ENCODE measurements at places on chromosomes 7 and 10.

GRCh38 chr10:97124211-97124610, 61.5 kb downstream of the SLIT1 start:
- no peak for DNase-seq

DNA sequence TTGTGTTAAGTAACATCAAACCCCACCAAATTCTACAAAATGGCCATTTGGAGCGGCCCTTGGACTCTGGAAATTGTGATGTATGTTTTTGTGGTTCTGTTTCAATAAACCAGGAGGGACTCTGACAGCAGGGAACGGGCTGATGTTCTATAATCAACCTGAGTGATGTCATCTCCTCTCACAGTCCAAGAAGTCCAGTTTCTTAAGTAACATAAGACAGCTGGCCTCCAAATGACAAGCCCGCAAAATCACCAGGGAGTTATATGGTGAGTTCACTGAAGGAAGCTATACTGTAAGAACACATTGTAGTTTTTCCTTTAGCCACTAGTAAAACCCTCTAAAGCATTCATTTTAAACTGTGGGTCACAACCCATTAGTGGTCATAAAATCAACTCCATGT, 34.0 kb downstream of the GOT1 start:
- DNase-seq = no peak

DNA sequence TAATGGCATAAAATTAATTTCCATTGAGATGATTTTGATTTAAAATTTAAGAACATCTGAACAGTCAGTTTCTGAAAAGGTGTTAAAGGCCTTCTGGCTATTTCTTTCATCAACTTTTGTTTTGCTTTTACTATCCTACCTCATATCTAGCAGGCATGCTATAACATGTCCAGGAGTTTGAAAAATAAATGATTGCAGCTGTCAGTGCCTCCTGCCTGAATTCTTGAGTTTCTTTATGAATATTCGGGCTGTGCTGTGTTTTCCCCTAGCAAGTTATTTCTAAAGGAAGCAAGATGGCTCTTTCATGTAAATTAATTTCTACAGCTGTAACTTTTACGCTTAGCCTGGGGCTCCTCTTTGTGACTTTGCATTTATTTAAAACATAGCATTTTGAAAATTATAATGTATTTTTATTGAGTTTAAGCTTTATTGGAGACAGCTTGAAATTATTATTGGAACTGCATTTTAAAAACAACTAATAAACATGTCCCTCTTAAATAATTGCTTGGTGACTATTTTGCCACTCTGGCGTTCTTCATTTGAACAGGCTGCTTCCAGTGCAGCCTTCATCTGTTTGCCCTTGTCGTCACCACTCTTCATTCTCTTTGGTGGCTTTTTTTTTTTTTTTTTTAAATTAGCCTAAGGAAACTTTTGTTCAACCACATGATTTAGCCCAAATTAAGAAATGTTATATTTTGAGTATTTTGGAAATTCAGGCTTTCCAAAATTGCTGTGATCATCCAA, 1083.4 kb upstream of the LRRN3 start:
- DNase-seq = no peak

DNA sequence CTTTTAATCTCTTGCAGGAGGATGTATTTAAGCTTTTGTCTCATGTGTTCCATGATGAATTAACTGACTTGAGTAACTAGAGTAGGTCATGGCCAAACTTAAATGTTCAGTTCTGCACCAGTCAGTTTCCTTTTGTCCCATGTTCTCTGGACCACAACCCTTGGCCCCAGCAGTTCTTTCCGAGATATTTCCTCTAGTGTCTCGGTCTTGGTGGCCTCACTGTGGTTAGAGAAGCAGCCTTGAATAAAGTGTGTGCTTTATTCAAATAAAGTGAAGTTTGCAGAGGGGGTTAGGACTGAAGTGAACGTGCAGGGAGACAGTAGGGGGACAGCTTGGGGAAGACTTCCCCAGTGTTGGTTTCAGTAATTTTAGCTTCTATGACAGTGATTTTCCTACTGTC, 9.3 kb downstream of the ZNF212 start:
- DNase-seq = no peak

DNA sequence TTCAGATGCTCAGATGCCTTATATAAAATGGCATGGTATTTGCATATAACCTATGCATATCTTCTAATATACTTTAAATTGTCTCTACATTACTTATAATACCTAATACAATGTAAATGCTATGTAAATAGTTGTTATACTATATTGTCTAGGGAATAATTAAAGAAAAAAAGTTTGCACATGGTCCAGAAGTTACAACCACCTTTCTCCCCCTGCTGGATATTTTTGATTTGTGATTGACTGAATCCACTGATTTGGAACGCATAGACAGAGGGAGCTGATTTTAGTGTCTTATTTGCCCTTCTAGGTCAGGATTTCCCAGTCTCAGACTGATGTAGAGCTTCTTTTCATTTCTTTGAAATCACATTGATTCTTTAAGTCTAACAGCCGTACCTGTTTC, 31.8 kb downstream of the MDFIC start:
- no peak for DNase-seq
